ENCODE measurements at places on chromosomes 1 and 21.

GRCh38 chr1:65845535-65846060 lies 52.9 kb downstream of the PDE4B start:
- no peak for DNase-seq

GRCh38 chr1:186143481-186143880 lies 231.6 kb downstream of the TPR start:
- DNase-seq: no peak

DNA sequence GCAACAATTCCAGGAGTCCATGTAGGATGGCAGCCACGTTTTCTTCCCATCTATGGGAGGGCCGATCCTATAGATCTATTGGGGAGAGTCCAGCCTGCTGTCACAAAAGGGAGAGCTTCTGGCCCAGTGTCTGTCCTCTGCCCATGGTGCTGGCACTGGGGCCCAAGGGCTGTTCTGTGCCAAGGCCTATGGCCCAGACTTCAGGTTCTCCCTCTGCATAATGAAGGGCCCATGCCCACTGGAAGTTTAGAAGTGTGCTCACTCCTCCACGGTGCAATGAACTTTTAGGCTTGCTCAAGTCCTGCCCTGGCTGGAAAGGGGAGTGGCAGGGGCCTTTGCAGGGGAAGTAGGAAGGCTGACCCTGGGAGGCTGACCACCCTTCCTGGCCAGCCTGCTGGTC lies 44.1 kb upstream of the ATP2B4 start:
- DNase-seq: no peak

- no peak for DNase-seq
These were observed 114.8 kb upstream of the DPYD start for GRCh38 chr1:98035602-98036002.

DNA sequence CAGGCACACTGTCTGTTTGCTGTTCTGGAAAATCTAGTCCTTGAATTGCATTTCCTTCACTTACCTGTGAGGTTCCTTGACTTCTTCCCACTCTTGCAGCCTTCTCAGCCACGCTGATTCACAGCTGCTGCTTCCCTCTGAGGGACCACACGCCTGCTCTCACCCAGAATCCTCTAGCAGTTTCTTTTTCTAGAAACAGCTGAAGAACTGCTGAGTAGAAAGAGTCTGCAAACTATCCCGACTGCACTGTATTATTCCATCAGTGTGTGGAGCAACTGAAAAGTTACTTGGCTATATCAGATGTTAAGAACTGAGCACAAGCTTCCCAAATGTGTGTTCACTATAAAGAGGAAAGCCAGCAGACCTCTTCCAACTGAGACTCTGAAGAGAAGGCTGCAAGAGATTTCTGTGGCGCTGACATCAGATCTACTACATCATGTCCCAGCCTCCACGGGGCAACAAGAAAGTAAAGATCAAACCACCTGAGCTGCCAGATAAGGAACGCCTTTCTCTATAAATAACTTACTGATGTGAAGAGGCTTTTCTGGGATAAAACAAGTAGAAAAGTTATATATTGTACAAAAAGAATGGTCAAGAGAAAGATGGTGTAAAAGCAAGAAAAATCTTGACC lies 226.6 kb downstream of the RERE start:
- no peak for DNase-seq

GRCh38 chr21:33196941-33197374 lies 32.8 kb upstream of the IFNAR2 start:
- DNase-seq: no peak

DNA sequence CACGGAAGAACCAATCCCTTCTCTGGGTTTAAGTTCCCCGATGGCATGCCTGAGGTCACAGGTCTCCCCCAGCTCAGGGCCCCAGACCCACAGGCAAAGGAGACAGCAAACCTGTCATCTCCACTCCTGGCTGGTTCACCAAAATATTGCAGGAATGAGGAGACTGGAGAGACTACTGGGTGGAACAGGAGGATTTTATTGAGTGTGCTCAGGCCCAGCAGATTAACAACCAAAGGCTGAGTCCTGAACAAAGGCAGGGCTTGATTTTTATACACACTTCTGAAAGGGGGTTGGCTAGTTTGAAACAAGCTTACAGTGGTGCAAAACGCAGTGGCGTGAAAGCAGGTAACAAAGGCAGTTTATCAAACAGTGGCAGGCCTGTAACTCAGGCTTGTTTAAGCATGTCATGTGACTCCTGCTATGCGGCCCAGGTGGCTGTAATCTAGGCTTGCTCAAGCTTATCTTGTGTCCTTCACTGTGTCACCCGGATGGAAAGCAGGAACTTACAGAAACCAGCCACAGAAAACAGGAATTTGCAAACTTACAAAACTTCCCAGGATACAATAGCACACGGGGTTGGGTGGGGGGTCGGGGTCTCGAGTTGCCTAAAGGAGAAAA lies 27.4 kb upstream of the KCNJ15 start:
- no peak for DNase-seq

GRCh38 chr1:11746795-11747487 lies 11.0 kb downstream of the AGTRAP start:
- DNase-seq: no peak

GRCh38 chr1:225926551-225927113 lies 2.6 kb upstream of the PYCR2 start:
- DNase-seq: no peak

DNA sequence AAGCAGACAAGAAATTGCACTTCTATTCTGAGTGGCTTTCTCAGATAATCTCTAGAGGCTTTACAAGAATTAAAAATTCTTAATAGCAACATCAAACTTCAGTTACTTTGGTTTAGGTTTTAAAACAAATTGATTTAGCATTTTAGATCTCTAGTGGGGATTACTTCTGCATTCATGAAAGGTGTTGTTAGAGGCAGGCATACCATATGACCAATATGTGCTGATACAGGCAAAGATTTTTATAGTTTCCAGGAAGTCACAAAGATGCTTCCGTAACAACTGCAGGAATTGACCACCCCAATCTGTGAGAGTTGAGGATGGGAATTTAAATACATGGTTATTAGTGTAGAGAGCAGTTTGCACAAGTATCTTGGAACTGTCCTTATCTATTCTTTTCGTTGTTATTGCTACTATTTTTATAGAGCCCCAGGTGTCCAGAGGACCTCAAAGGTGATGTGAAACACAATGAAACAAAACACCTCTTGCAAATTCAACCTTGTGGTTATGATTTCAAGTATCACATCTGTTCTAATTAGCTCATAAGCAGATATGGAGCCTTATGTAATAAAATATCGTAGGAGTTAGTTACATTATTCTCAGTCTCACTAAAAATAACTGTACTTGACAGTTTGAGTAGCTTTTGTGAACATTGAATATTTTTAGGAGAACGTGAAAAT lies 512.7 kb upstream of the ADGRL4 start:
- DNase-seq: no peak

DNA sequence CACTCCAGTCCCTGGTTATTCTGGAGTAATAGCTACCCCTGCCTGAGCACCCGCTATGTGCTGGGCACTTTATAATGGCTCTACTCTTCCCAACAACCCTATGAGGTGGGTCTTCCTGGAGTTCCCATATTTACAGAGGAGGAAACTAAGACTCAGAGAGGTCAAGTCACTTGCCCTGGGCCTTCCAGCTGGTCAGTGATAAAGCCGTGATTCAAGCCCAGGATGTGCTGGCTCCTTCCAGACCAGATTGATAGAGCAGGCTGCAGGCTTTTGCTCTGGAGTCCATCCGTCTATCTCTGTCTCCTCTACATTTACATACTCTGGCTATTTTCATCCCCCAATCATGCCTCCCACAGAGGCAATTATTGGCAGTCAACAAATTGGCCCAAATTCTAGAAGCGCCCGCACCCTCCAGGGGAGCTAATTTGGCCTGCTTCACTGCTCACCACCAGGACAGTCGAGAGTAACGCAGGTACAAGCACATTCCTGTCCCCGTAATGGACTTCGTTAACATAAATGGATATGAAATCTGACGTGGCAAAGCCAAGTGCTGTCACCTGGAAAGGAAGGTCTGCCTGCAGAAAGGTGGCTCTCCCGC lies 39.8 kb upstream of the SELENON start:
- no peak for DNase-seq

DNA sequence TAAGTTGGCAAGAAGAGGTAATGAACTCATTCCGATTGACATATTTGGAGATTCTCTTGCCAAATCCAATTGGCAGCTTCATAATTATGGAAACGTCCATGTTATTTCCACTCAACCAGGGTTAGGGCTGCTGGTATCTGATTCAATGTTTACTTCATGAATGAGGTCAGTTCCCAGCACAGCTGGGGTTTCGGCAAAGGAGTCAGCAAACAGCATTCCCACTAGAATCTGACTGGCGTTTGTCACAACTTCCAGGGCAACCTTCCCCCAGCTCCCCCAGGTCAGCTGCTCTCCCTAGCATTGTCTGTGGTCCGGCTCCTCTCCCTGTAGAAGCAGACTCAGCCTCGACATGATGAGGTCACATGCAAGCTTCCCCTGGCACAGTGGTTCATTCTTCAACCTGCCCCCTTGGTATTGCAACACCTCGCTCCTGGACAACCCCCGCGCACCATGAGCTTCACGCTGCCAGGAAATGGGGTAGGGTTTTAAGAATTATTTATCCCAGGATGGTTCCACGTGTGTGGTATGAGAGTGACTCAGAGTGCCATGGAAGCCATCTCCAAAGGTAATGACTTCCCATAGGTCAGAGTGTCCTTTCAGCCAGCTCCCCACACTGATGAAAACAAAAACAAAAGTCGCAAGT lies 100.7 kb upstream of the SLC25A33 start:
- DNase-seq: no peak

- DNase-seq: no peak
These were observed 1.9 kb upstream of the IL24 start for GRCh38 chr1:206895325-206895724.

GRCh38 chr21:46121286-46122221 lies 23.6 kb downstream of the COL6A2 start:
- no peak for DNase-seq
